H7 (cell line): ENCODE measurements at places on chromosomes 5 and 9.

DNA sequence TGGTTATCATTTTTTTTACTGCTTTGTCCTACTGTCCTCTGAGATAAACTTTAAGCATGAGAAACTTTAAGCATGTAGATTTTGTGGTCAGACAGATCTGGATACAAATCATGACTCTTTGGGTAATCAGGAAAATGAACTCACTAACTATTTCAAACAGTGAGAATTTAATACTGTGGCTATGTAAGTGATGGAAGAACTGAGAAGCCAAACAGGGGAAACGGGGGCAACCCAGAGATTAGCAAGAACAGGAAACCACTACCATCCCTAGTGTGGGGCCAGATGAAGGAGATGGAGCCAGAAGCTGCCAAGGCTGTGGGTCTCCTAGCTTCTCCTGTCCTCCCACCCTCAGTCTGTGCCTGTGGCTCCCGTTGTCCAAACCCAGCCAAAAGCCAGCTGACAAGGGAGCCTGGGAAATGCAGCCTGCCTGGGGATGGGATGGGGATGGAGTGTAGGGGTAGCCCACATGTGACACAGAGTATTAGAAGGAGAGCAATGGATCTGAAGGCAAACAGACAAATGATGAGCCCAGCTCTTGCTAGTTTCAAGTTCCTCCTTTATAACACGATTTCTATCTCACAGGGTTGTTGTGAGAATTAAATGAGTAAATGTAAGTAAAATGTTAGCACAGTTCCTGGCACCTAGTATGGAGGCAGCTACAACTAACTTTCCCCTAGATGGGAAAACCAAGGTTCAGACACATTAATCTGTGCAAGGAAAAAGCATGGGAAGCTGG lies 27.7 kb upstream of the CDC23 start:
- no peak for DNase-seq

GRCh38 chr5:8906303-8906967 lies 639.4 kb downstream of the SEMA5A start:
- no peak for DNase-seq

DNA sequence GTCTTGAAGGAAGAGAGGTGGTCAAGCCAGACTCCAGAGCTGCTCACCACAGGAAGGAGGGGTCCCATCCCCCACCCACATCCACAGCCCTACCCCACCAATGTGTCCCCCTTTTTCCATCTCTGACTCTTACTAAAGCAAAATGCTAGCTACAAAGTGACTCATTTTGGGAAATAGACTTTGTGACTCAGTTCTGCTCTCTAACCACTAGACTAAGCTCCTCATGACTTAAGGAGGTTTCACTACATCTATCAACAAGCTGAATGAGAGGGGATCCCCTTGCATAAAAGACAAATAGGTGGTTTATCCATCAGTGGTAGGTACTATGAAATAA lies 35.1 kb upstream of the ADRB2 start:
- no peak for DNase-seq

GRCh38 chr9:27157097-27157496 lies 48.1 kb downstream of the TEK start:
- no peak for DNase-seq

DNA sequence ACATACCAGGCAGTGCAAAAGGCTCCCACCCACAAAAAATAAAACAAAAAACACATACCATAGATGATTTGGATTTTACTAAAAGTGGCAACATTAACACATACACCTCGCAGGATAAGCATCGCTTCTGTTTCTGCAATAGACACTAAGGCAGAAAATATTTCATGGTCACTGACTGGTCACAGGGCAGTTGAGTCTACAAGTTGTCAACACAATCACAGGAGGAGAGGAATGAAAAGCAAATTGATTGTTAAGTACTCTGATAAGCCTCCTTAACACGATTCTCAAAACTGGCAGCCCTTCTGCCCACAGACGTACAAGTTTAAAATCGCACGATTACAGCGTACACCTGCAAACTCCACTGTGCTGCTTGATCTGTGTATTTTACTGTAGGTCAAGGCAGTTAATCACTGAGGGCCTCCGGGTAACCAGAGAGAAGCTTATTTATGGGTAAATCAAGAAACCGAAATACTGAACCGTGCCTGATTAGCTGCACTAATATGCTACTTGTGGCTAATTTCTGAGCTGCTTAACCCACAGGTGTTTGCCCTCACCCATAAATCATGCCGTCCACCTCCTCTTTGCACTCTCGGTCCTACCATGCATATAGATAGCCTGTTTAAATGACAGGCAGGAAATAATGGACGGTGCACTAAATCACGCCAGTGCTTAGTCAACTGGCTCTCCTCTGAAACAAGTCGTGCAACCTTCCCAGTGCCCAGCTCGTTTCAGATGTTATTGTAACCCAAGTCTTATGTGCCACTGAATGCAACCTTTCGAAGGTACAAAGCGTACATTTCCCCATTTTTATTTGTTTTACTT lies 659.4 kb upstream of the ADAMTS16 start:
- DNase-seq: no peak

DNA sequence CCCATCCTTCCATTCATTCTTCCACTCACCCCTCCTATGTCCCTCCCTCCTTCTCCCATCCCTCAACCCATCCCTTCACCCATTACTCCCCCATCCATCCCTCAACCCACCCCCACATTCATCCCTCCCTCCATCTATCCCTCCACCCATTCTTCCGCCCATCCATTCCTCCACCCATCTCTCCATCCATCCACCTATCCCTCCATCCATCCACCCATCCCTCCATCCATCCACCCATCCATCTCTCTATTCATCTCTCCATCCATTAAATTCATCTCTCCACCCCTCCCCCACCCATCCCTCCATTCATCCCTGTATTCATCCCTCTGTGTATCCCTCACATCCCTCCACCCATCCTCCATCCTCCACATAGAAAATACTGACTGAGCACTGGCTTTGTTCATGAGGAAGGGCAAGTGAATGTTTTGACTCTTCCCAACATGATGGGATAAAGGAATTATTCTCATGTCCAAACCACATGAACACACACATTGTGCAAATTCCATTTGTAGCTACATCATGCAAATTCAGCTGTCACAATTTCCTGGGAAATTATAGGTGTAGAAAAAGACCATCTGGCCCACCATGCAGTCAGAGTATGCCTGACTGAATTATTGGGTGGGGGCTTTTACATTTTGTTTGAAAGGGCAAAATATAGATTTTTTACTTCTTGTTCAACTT lies 6.9 kb upstream of the VAV2 start:
- DNase-seq: no peak

DNA sequence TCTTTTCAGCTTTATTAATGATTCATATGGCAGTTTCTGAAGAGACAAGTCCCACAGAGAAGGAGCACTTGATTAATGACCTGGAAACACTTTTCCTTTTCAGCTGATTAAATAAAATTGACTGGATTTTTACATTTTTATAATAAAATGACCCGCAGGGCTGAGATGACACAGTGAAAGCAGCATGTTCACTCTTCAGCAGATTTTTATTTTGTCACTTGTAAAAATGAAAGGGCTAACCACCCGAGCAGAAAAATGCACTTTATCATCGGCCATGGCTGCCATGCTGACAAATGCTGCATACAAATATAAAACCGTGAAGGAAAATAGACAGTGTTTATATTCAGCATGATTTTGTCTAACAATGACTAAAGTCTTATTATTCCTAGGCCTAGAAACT lies 321.6 kb upstream of the ITGA1 start:
- DNase-seq: no peak

DNA sequence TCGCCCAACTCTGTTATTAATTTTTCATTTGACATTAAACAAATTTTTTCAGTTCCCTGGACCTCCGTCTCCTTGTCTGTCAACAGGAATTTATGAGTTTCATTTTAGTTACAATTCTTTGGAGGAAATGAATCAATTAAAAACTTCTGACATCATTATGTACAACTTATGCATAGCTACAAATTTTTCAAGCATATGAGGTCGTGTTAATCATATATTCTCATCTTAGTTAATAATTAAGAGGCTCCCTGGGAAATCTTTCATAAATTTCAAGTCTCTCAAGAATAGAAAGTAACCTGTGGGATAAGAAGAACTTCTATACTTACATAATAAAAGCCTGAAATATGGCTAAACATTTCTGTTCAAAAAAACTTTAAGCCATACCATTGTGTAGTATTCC lies 3.4 kb downstream of the UGT3A1 start:
- DNase-seq: no peak

GRCh38 chr5:142597546-142598337 lies 88.1 kb downstream of the FGF1 start:
- no peak for DNase-seq
